Activated T-helper 1 cell treated with anti-CD3 and anti-CD28 coated beads, Interleukin-2, amount 50 U/mL, for 16 hours (primary cell): ENCODE measurements at places on chromosomes 4 and X.

- no peak for DNase-seq
These were observed 615.6 kb downstream of the CENPC start for GRCh38 chr4:66929748-66930147.

DNA sequence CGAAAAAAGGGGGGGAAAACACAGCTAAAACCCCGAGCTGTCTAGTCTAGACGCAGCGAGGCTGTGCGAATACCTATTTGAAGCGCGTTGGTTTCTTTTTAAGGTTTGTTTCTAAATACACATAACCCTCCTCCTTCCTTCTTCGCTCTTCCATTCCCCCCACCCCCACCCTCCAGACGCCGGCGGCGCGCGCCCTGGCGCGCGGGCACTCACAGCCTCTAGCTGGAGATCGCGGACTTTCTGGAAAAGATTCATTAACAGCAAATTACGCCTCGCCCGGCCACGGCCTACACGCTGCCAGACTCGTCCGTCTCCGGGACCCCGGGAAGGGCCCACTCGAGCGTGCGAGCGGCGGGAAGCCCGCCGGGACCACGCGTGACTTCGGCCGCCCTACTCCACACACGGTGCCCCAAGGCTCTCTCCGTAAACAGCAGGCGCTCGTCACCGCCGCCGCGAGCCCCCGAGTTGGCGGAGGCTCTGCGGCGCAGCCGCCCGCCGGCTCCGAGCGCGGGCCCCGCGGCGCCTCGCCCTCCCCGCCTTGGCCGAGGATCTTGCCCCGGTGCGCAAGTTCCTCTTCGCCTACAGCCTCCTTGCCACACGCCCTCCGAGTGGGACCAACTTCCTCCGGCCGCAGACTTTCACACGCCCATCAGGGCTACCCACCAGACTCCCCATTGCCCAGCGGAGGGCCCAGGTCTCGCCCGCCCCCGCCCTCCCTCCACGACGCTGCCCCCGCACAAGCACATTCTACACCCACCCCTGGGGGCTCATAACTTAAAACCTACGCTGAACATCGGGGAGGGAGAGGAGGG is 2.0 kb downstream of the BCOR start:
- DNase-seq = no peak

GRCh38 chr4:3361896-3362295 is 69.1 kb downstream of the RGS12 start:
- DNase-seq = no peak

- DNase-seq = no peak
These were observed 10.1 kb downstream of the TMEM271 start for GRCh38 chr4:566035-566434.

DNA sequence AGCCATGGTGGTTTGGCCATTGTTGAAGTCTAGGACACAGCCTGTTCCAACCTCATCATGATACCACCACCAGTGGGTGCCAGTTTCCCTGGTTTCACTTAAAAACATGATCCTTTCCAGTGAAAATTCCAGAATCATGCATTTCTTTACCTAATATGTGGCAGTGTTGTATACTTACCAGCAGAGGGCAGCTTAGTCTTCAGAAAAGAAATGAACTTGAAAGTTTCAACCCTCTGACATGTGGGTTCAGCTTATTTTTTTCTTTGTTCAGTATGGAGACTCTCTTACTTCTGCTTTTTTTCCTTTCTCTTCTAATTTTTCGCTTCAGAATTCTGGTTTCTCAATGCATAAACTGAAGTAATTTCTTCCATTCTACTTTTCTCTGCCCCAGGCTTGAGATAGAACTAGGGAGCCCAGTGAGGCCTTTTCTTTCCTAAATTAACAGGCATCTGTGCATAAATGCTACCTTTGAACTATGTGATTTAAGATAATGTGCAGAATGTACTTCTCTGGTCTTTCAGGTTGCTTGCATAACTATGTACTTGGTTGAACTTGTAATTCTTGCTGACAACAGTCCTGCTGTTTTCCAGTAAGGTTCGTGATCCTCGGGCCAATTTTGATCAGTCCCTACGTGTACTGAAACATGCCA is 10.7 kb downstream of the LIAS start:
- DNase-seq = no peak

GRCh38 chrX:154323537-154323936 is 27.9 kb downstream of the TKTL1 start:
- DNase-seq = no peak

DNA sequence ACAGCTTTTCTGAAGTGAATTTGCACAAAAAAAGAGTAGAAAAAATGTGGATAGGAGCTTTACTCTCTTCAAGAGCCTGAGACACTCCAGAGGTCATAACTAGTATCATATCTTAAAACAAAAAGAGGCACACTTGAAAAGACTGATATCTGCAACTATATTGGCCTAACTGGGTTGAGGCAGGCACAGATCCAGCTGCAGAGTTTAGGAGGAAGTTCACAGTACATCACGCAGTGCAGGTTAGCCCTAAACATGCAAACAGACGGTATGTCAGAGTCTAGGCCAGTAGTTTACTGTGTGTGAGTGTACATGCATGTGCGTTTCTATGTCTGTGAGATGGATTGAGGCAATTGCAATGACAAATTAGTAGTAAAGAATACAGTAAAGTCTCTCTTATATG is 24.2 kb upstream of the CT47A1 start:
- DNase-seq = no peak
